ENCODE measurements at places on chromosomes 13 and 19. TPM values are rescaled to one million over a fixed set of nuclear protein-coding genes. Genes with fewer than 3 reads are reported as not detected.

Gene C13orf42
- not detected for total RNA-seq

Gene TNFSF9
- not detected for total RNA-seq

- no peak for DNase-seq
These were observed 429.8 kb upstream of the ARGLU1 start for GRCh38 chr13:106997696-106998095.

GRCh38 chr13:19324325-19324724 lies 142.7 kb upstream of the TUBA3C start:
- no peak for DNase-seq

Gene POP4
- total RNA-seq: 53.4 TPM

DNA sequence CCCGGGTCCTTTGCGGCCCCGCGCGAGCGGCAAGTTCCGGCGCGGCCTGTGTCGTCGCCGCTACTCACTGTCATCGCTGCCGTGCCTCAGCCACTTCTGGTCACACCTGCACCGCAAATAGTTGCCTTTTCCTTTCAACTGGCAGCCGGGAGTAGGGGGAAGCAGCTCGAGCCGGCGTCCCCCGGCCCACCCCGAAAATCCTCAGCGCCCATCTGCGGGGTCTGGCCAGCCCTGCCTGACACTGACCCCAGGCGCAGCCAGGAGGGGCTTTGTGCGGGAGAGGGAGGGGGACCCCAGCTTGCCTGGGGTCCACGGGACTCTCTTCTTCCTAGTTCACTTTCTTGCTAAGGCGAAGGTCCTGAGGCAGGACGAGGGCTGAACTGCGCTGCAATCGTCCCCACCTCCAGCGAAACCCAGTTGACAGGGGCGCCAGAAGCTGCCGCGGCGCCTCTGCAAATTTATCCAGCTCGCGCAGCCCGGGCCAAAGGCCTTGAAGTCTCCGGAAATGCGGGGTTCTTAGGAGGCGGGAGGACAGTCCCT lies 1.7 kb downstream of the PDX1 start:
- no peak for DNase-seq

GRCh38 chr13:48192411-48192935 lies 40.5 kb upstream of the ITM2B start:
- DNase-seq: no peak

Gene GPR4
- 9.4 TPM for total RNA-seq

GRCh38 chr13:112930192-112930591 lies 38.8 kb upstream of the MCF2L start:
- no peak for DNase-seq

Gene IRGC
- not detected for total RNA-seq

DNA sequence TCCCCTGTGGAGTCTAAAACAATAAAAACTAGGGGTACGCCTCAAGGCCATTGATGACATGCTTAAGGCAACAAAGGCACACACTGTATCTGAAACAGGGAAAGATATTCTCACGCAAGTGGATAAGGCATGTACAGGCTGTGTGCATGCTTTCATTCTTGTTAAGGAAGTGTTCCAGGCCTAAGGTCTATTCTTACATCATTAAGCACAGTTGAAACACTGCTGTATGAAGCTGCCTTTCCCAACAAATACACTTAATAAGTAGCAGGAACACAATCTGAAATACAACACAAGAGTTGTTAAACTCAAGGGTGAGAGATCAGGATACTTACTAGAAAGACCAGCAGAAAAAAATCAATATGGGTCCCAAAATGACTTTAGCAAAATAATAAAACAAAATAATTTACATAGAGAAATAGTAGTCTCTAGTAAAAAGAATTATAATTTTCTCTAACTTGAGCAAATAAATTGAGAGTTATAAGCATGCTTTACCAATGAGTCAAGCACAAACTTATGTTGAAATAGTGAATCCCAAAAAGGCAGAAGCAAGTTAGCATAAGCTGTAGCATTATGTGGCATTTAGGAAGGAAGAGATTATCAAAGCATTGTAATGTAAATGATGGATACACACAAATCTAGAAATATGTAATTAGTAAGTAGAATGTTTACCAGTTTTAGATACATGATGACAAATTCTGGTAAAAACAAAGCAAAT lies 796.9 kb downstream of the SLITRK1 start:
- no peak for DNase-seq

DNA sequence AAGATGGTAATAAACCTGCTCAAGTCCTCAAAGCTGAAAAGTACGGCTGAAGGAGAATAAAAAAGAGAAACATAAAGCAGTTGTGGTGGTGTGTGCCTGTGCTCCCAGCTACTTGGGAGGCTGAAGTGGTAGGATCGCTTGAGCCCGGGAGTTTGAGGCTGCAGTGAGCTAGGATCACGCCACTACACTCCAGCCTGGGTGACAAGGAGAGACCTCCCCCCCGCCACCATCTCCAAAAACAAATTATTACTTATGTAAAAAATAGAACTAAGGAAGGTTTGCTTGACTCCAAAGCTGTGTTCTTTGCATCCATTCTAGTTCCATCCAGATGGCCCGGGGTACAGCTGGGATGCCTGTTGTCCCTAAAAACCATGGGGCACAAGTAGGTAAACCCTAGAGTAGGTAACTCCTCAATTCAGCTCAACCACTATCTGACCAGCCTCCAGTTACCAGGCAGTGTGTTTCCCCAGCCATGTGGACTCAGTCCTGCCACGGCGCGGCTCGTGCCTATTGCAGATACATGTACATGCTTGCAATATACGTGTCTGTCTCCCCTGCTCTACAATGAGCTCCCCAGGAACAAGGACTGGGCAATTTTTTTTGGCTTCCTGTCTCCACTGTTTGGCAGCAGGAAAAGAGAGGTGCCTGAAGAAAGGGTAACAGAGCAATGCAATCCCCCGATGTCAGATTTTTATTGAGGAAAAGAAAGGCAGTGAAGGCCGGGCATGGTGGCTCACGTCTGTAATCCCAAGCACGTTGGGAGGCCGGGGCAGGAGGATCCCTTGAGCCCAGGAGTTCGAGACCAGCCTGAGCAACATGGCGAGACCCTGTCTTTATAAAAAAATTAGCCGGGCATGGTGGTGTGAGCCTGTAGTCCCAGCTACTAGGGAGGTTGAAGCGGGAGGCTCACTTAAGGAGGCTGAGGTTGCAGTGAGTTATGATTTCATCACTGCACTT lies 101.3 kb downstream of the GNG7 start:
- no peak for DNase-seq

Gene STARD13
- total RNA-seq: 95.2 TPM

DNA sequence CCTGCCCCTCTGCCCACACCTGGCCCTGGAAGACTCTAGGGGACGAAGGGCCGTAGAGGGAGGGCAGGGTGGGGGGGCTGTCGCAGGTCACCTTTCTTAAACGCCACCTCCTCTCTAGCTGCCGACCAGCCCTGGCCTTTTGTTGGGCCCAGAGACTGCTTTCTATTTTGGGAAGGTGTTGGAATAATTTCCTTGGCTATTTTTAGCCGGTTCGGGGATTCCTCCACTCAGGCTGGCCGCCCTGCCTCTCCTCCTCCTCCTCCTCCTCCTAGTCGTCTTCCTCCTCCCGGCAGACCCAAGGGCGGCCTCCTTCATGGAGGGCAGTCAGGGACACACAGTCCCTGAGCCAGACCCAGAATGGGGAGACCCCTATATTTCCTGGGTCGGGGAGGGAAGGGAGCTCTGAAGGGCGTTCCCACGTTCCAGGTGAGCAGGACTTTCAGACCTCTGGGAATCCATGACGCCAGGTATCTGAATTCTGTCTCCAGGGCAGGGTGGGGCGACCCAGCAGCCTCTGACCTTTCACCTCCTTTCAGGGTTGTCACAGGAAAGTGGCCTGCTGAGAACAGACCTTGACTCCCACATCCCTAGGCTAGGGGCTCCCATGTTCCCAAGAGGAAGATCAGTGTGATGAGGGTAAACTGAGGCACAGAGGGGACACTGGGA lies 19.9 kb downstream of the GADD45B start:
- DNase-seq: peak; percentile 78

- no peak for DNase-seq
These were observed 397.7 kb downstream of the UQCRFS1 start for GRCh38 chr19:28815257-28815656.

DNA sequence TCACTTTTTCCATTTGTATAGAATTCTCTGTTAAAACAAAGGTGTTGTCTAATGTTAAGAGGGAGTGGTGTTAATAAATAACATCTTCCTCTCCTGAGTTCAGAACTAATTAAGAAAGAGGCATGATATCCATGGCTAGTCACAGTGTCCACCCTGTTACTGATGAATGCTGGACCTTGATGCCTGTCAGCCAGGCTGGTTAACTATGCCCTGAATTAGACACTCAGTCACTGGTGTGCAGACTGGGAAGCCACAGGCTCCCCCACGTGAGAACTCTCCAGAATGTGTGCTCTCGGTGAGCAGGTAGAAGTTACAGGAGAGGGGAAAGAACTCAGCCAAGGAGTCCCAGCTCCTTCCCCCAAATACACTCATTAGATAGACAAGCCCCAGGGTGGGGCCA lies 56.1 kb upstream of the RNF113B start:
- DNase-seq: peak; percentile 41

DNA sequence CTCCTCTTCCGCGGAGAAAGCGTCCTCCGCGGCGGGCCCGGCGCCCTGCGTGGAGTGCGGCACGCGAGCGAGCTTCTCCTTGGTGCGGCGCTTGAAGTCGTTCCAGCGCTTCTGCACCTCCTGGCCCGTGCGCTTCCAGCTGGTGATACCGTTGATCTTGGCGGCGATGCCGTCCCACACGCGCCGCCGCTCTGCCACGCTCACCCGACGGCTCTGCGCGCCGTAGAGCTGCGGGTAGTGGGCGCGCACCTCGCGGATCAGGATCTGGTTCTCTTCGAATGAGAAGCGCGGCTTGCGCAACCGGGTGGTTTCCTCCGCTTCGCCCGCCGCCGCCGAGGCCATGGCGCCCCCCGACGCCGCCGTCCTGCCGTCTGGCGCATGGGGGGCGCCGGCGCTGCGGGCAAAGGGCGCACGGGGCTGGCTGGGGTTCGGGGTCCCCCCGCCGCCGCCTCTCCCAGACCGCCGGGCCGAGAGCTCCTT lies 941 bp downstream of the MYPOP start:
- peak; percentile 35 for DNase-seq

DNA sequence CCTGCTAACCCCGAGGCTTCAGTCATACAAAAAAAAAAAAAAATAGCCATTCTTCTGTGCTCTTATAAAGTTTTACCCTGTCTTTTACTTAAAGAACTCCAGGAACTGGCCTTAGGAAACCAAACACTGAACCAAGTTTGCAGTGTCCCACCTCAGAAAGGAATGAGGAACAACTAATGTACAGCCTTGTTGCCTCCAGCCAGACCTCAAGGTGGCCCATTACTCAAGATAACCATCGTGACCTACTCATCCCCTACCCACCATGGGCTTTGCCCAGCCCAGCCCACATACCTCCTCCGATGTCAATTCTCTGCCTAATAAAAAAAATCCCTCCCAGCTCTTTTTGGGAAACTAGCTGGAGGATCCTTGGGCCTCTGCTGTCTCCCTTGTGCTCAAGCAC lies 133.2 kb downstream of the STARD13 start:
- DNase-seq: no peak

DNA sequence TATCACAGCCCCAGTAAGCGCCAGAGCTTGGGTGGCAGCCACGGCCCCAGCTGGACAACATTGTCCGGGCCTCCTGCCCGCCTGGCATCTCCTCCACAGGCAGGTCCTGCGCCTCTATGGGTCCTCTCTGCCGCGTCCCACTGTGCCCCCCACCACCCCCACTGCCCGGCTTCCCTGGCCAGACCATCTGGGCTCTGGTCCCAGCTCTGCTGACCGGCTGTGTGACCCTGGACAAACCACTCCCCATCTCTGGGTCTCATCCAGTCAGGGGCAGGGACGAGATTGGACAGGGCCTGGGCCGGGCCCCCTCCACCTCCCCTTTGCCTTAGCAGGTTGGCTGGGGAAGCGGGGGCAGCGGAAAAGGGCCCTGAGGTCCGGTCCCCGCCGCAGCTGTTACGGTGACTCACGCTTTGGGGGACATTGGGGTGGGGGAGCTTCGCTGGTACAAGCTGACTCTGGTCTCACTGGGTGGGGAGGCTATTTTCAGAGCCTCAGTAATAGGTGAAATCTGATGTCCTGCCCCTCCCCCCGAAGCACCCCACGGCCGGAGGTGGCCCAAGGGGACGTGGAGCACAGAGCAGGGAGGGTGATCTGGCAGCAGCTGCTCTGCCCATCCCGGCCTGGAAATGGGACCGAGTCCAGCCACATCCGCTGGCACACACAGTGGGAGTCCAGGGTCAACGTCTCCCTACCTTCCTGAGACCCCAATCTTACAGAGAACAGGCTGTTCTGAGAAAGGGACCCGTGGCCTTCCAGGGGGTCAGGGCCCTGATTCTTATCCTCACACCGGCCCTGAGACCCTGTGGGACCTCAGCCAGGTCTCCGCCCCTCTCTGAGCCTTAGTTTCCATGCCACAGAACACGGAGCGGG lies 9.1 kb downstream of the NFIC start:
- peak; percentile 72 for DNase-seq

DNA sequence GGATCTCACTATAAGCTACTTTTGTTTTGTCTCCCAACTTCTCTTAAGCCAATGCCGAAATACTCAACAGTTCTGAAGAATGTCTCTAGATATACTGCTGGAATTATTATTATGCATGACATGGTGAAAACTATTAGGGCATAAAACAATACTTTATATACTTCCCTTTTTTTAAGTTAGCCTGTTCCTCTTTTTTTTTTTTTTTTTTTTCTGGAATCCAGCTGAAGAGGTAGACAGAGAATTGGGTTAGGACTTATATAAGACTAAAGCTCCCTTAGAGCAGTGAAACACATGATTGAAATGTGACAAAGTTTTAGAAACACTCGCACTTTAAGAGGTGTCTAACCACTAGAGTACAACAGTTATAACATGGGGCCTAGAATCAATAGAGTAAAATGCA lies 850.9 kb upstream of the PCDH9 start:
- DNase-seq: no peak

DNA sequence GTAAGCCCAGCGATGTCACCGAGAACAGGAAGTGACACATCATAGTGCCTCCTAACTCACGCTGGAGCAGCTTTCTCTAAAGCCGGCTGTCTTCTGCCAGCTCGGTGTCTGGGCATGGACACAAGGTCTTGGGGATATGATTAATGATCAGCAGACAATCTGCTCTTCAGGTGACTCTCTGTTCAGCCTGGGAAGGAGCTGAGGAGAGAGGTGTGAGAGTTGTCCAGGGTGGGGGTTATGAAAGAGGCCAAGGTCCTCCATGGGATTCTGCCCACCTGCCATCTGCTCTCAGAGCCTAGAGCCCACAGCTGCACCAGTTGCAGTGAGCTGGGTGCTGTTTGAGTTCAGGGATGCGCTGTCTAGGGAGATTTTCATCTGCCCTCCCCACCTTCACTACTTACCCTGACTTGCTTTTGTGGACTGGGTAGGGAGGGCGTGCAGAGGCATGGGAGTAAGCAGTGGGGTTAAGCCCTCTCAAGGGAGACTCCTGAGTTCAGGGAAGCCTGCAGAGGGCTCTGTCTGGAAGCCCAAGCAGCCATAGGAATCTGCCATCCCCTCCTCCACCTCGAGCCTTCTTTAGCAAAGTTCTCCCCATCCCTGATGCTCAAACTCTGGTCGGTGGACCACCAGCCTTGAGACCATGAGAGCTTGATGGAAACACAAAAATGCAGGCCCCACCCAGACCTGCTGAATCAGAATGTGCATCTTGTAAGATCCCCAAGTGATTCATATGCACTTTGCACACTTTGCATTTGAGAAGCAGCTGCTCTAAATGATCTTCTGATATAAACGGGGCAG lies 539.7 kb downstream of the RFC3 start:
- DNase-seq: no peak
